ENCODE measurements at places on chromosomes 3 and 15.

- DNase-seq = no peak
Observed at GRCh38 chr3:52136513-52136912, 17.7 kb downstream of the POC1A start.

- DNase-seq = peak; percentile 14
Observed at GRCh38 chr15:62344806-62345539, 179.9 kb upstream of the C2CD4B start.

- no peak for DNase-seq
Observed at GRCh38 chr3:84082726-84083125, 876.1 kb upstream of the CADM2 start.

GRCh38 chr15:90286678-90287077 lies 21.2 kb downstream of the NGRN start:
- DNase-seq = no peak

DNA sequence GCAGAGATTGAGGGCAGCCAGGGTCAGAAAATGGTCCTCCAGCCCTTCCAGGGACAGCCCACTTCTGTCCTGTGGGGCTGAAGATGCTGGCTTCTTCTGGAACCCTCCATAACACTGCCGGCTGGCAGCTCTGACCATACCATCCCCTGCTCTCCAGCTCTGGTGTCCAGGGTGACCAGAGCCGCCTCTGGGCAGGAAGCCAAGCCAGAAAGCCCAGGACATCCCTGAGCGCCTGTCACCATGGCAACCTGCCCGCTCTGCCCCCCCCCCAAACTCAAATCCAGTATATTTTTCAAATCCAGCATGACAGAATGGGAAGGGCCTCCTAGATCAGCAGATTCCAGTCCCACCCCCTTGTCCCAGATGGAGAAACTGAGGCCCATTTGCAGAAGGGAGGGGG lies 420 bp upstream of the TMIE start:
- DNase-seq = no peak

- DNase-seq = no peak
Observed at GRCh38 chr3:148598619-148599018, 99.1 kb upstream of the AGTR1 start.

GRCh38 chr3:58585005-58585786 lies 8.0 kb upstream of the FAM107A start:
- peak; percentile 5 for DNase-seq

- no peak for DNase-seq
Observed at GRCh38 chr3:194148383-194148782, 12.4 kb downstream of the HES1 start.

DNA sequence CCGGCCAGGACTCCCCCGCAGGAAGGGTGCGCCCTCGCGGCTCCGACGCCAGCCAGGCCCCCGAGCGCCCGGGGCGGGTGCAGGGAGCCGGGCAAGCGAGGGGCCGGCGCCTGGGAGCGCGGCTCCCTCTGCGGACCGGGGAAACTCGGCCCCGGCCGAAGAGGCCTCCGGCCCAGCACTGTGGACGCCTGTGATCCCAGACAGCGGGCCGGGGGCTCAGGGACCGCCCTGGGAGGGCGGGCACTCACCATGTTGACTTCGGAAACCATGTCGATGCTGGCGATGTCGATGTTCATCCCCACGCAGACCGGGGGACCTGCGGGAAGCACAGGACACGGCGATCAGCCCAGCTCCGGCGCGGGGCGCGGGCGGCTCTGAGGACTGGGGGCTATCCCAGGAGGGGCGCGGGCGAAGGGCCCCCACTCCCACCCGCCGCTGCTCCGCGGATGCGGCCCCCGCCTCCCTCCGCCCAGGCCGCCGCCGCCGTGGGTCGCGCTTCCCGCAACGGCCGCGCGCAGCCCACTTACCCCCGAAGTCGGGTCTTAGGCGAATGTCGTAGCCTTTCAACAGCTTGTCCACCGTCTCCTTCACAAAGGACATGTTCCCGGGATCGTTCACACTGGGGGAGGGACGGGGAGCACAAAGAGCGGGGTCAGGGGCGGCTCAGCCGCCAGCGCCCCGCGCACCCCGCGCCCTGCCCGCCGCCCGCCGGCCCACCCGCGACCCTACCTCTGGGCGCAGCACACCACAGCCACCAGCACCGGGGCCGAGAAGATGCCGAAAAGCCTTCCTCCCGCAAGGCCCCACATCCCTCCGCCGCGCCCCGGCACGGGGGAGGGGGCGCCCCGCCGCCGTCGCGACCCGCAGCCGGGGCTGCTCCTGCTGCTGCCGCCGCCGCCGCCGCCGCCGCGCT lies at the start of gene GABRB3:
Gene GABRB3, minus strand, starts transcription at position 913 of the 913 bp plus-strand sequence.
- no peak for DNase-seq

GRCh38 chr15:74352393-74352910 lies 15.0 kb downstream of the CYP11A1 start:
- no peak for DNase-seq

GRCh38 chr3:51216291-51216690 lies 168.8 kb upstream of the MANF start:
- DNase-seq = no peak

- no peak for DNase-seq
Observed at GRCh38 chr3:41000471-41000870, 198.8 kb upstream of the CTNNB1 start.

DNA sequence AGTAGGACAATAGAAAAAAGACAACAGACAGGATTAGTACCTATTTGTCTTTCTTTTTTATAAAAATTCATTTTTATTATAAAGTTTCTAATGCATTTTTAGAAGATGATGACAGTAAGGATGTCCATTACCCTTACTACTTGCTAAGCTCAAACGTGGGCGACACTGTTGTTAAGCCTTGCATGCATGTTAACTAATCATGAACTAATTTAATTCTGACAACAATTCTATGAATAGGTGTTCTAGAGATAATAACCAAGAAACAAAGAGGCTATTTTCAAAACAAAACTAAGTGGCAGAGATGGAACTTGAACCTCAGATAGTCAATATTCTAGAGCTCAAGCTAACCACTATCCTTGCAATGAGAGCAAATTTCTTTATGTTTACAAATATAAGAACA lies 247.9 kb downstream of the GBE1 start:
- no peak for DNase-seq

GRCh38 chr3:95407709-95408463 lies 1345.0 kb downstream of the NSUN3 start:
- no peak for DNase-seq

GRCh38 chr3:12793701-12794100 lies 2.8 kb upstream of the CAND2 start:
- DNase-seq = no peak

DNA sequence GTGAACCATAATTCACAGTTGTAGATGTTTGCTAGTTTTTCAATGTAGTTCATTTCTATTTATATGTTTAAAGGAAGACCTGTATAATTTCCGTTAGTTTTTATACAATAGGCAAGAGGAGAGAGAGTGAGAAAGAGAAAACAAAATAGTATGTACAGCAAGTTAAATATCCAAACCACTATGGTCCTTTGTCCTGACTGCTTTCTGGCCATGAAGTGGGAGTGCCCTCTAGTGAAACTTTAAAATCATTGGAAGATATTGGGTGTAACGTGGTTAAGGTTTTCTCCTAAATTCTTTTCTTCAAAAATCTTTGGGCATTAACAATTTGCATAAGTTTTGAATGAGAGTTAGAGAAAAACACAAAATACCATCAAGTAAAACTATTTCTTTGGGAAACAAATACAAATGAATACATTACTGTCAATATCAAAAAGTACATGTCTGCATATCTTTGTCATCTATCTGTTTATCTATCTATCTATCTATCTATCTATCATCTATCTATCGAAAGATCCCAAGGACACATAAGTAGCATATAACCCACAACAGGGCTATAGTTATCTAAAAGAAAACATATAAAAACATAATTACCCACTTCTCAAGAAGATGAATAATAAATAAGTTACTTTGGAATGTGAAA lies 534.6 kb upstream of the ATP11B start:
- no peak for DNase-seq

GRCh38 chr15:89335298-89336041 lies 846 bp upstream of the POLG start:
- no peak for DNase-seq

GRCh38 chr3:49804141-49805041 lies 1.3 kb downstream of the INKA1 start:
- no peak for DNase-seq

DNA sequence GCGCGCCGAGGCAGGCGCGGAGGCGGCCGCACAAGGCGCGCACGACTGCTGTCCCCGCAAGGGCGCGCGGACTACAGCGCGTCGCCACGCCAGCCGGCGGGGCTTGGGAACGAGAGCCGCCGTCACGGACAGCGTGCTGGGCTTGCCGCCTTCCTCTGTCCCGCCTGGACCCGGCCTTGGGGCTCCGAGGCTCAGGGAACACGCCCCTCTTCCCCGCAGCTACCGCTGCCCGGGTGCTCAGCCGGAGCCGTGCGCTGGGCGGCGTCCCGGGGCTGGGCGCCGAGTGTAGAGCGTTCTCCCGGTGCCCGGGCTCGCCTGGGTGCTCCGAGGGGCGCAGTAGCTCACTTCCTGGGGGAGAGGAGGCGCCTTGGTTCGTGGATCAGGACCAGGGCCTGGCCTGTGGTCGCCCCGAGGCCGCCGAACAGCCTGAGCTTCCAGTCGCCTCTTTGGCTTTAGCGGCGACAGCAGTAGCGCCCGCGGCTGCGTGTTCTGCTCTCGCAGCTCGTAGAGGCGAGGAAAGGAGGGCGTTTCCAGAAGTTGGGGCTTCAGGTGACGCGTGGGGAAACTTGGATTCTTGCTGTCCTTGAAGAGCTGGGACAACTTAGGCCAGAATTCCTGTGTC lies 226.7 kb upstream of the C2CD4B start:
- DNase-seq = no peak

GRCh38 chr3:22371036-22371435 lies 620.0 kb upstream of the ZNF385D start:
- DNase-seq = no peak

GRCh38 chr3:121995161-121996137 lies 26.6 kb downstream of the ILDR1 start:
- DNase-seq = no peak

DNA sequence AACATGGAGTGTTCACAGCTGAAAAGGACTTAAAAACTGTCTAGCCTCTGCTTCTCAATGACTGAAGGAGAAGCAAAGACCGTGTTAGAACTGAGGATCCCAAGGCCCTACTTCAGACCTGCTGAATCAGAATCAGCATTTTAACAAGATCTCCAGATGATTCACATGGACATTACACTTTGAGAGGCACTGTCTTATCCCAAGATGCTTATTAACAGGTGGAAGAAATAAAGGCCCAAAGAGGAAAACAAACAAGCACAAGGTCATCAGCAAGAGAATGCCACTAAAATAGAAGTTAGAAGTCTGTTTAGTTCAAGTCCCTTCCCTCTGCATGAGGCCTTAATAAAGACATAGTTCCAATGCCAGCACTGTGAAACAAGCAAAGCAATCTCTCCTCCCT lies 191.4 kb upstream of the BCL6 start:
- no peak for DNase-seq

GRCh38 chr15:74723754-74724334 lies 1.5 kb downstream of the CYP1A1 start:
- DNase-seq = no peak

DNA sequence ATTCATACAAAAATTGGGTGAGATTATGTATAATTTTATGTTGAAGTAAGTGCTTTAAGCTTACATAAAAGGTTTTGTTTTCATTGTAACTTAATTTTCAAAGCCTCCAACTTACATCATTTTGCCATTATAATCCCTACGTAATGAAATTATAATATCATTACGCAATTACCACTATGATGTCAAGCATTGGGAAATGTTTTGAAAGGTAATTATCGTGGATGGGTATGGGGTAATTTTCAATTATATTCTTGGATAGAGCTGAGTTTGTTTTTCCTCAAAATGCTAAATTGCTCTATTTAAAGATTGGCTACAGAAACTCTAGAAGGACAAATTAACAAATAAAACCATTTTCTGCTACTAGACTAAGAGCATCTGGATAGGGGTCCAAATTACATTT lies 80.2 kb upstream of the FAM3D start:
- DNase-seq = no peak

All from activated CD4-positive, CD25-positive, alpha-beta regulatory T cell (primary cell).